GM03348 (cell line): ENCODE measurements at places on chromosomes 5 and 9.

DNA sequence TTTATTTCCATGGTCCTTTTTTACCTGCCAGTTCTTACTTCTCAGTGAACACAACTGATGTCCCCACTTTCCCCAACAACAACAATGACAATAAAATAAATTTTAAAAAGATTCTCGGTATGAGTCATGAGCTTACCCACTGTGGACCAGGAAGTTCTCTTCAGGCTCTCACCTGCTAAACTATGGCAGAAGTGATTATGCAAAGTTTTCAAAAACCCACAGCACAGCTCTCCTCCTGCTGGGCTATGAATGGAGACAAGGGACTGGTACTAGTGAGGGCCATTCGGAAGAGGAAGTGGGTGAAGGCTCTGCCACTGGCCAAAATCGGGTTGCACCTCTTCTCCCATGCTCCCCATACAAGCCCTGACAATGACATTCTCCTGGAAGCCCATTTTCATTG lies 429.4 kb downstream of the PIK3R1 start:
- no peak for DNase-seq

GRCh38 chr5:116757326-116757725 lies 182.7 kb upstream of the SEMA6A start:
- DNase-seq = no peak

GRCh38 chr5:135115591-135115990 lies 81.6 kb upstream of the PITX1 start:
- no peak for DNase-seq

DNA sequence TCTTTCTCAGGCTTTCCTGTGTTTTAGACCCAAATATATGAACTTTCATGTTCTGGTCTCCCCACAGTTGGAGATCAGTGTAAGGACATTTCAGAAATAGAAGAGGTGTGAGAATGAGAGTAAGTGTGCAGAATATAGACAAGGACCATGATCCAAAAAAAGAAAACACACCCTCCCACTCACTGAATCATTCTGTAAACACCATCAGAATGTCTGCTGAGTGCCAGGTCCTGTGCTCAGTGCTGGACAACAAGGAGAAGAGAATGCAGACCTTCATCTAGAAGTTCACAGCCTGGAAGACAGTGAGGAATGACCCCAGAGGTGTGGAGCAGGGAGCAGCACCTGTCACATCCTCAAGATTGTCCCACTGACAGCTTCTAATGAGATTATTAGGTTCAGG lies 19.1 kb upstream of the SH3RF2 start:
- DNase-seq = peak; percentile 32

- peak; percentile 57 for DNase-seq
Observed at GRCh38 chr5:59380350-59380951, 513.1 kb downstream of the PDE4D start.

- DNase-seq = peak; percentile 29
Observed at GRCh38 chr5:97499605-97500004, 316.6 kb upstream of the RIOK2 start.

DNA sequence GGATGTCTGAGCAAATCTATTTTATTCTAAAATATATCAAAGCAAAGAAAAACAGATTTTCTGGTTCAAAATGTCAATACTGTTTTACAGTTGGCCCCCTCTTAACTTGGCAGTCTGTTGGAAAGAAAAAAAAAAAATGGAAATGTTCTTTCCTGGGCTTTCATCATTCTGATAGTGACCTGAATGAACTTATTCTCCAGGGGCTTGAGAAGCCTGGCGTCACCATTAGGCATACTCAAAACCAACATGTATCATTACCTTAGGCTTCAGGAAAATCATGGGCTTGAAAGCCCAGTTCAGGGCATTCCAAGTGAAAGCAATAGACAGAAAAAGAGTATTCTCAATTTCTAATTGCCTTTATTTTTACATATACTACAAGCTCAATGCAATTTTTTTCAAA lies 283.7 kb upstream of the PUM3 start:
- DNase-seq = no peak

- DNase-seq = peak; percentile 72
Observed at GRCh38 chr5:17343675-17344074, 126.2 kb downstream of the BASP1 start.
